ENCODE measurements at places on chromosomes 4 and X.

GRCh38 chrX:136306182-136306581, 5.4 kb downstream of the ADGRG4 start:
- DNase-seq = no peak

- no peak for DNase-seq
Measured at GRCh38 chr4:11495818-11496217, 67.1 kb upstream of the HS3ST1 start.

DNA sequence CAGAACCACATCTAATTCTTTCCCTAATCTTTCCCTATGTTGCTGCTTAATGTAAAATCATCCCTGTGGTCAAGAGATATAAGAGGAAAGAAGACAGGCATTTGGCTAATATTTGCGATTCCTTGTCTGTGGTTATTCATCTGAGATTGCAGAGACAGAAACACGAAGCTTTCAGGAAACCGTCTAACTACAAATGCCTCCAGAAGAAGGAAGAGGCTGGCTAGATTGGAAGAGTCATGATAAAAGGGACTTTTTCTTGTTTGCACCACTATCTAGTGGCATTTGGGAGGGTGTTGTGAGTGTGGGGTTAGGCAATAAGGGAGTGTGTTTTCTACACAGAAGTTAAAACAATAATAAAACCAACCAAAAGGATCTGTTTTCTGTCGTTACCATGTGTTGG, 43.9 kb downstream of the TMEM154 start:
- DNase-seq = no peak

- no peak for DNase-seq
Measured at GRCh38 chrX:145817331-145818185, at the start of gene SLITRK2. TSS of gene SLITRK2 (plus strand) at chrX:145817829. CDS start at chrX:145822426, 4,597 bp downstream.

DNA sequence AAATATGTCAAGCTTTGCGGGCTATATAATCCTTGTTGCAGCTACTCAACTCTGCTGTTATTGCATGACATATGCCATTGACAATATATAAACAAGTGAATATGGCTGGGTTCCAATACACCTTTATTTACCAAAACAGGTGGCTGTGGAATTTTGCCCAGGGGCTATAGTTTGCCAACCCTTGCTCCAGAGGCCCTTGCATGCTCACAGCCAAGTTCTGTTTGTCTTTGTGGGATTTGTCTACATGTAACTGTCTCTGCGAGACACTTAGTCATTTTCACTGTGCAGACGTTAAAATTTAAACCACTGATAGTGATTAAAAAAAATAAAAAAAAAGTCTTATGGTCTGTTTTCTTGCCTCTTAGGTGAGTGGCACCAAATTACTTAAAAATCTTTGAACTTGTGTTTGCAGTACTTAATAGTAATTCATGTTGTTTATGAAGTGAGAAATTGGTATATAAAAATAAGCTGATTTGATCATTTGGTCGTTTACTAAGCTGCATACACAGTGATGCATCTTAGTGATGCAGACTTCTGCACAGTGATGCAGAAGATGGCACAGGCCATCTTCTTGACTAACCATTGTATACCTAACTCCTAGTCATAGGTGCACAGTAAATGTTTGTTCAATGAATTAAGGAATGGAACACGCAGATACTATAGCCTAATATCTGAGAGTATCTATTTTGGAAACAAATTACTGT, 170.9 kb downstream of the FRMPD4 start:
- DNase-seq = no peak

DNA sequence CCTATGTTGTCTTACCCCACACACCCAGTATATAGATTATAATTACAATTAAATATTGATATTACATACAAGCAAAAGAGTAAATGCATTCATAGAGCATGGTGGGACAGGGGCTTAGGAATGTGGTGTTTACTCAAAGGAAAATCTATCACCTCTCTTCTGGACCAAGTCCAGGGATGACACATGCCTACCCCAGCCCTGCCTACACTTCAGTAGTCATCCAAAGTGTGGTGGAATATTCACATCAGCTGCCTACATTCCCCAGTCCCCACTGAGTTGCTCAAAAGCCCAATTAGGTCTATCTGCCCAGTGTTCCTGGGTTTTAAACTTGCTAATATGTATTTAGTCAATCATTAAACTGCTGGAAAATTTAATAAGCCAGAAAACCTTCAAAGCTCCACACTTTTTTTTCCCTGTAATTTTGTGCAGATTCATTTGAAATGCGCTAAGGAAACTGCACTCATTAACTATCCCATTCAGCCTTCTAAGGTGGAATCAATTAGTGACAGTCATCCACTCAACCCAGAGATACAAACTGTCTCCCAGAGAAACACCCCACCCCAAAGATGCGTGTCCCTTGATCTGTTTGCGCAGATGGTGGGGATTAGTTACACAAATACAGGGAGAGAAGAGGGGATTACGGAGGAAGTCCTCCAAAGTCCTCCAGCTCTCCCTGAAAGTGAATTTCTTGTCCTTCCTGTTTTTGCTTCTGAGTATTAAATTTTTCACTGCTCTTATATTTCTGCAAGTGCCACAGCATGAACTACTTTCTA, 91.7 kb upstream of the KDR start:
- DNase-seq = peak; percentile 64

GRCh38 chr4:113969709-113970334, 9.6 kb downstream of the ARSJ start:
- DNase-seq = no peak

- DNase-seq = peak; percentile 14
Measured at GRCh38 chrX:31266203-31267076, 194.6 kb upstream of the FTHL17 start.

DNA sequence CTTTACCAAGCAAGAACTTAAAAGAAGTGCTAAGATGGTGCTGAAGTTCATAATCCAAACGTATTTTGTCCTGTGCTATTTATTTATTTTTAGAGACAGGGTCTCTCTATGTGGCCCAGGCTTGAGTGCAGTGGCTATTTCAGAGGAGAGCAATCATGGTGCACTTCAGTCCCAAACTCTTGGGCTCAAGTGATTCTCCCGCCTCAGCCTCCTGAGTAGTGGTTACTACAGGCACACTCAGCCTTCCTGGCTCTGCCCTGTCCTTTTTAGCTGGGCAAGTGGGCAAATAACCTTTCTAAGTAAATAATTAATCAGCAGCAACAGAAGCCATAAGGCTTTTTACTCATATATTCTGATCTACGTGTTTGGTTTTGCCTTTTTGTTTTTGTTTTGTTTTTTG, 2.6 kb downstream of the NSD2 start:
- DNase-seq = no peak

- DNase-seq = no peak
Measured at GRCh38 chrX:53511322-53511721, 77.2 kb upstream of the HSD17B10 start.

DNA sequence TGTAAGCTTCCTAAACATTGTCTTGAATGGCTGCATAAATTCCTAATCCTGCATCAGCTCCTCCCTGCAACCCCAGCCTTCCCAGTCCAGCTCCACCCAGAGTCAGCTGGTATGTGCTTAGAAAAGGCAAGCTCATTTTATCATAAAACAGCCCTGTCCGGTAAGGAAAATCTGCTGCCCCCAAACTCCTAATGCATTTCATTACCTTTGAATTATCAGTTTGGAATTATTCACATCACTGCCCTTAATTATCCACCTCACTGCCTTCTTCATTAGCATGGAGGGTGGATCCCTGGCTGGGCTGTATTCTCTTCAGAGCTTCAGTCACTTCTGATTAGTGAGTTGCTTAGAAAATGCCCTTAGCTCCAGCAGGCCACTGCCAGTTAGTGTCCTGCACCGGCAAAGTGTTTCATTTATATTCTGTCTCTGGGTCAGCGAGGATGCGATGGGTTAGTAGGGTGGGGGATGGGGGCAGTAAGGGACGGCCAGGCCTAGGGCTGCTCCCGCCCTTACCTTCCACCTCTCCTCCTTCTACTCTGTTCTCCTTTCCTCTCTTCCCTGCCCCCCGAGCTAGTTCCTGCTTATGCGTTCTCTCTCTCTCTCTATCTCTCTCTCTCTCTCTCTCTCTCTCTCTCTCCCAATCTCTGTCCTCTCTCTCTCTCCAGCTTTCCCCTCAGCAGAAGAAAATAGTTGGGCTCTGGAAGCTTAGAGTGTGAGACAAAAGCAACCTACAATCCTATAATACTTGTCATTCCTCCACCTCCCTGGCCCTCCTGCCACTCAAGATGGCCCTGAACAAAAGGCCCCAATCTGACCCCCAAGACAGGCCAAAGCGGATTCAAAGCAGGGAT, 174.8 kb upstream of the KLF3 start:
- DNase-seq = no peak

DNA sequence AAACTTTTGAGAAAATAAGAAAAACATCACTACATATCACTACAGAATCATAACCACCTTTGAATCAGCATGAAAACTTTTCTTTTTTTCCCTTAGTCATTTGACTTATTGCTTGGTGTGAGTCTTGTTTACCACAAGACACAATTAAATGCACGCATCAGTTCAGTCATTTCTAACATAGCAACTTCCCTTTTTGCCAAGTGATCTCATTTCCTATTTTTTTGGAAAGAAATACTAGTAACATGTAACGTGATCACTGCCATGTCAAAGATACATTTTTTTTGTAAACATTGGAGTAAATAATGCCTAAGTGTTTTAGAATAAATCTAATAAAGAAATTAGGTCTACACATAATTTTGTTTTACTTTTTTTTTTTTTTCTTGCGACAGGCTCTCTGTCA, 5.1 kb upstream of the CXCL8 start:
- no peak for DNase-seq

DNA sequence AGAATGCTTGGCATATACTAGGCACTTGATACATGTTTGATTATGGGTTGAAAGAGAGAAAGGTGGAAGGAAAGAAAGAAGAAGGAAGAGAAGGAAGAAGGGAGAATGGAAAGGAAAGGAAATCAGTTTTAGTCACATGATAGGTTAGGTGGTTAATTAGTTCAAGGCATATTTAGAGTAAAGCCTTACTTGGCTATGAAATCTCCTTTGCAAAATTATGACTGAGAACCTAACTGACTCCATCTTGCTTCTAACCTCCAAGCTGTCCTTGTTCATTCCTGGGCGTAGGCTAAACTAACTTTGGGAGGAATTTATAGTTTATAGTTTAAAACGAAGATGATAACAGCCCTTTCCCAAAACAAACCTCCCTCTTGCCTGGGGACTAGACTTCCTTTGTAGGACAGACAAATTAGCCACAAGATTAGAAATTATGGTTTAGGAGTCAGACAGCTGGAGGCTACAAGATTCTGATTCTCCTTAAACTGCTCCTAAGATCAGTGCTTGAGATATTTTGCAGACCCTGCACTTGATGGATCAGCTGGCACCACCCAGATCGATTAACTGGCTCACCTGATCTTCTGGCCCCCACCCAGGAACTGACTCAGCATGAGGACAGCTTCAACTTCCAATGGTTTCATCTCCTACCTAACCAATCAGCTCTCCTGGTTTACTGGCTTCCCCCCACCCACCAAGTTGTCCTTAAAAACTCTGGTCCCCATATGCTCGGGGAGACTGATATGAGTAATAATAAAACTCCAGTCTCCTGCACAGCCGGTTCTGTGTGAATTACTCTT, 55.0 kb downstream of the TXK start:
- no peak for DNase-seq

GRCh38 chrX:136193771-136194170, 46.4 kb downstream of the FHL1 start:
- DNase-seq = no peak

- no peak for DNase-seq
Measured at GRCh38 chr4:88606832-88607231, 14.6 kb downstream of the HERC3 start.

GRCh38 chr4:81538716-81539427, 67.2 kb upstream of the RASGEF1B start:
- no peak for DNase-seq

DNA sequence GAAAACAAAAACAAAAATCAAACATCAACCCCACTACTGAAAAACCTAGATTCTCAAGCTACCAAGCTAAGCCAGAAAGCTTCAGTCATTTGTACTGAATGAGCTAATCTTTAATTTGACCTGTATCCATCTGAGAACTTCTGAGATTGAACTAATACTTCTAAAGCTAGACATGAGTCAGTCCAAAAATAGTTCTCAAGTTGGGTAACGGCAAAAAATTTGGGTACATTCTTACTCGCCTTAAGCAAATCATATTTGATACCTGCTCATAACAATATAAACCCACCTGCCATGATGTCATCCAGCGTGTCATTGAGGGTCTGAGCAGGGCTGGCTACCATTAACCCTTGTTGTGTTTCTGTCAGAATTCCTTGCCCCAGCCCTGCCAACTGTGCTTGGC, 69.7 kb upstream of the COX18 start:
- no peak for DNase-seq

DNA sequence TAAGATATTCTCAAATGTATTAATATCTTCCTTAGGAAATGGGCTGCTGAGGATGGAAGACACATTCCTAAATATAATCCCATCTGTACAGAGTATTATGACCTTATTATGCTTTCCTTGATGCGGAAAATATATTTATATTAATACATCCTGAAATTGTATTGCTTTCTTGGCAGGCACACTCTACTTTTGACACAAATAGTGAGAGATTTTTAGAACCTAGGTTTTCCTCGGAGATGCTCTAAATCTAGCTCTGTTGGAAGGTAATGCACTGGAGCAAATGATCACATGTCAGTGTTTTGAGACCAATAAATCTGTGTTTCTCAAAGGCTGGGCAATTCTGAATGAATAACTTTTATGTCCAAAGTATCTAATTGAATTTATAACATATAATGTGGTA, 94.3 kb upstream of the MAGEC2 start:
- DNase-seq = no peak

DNA sequence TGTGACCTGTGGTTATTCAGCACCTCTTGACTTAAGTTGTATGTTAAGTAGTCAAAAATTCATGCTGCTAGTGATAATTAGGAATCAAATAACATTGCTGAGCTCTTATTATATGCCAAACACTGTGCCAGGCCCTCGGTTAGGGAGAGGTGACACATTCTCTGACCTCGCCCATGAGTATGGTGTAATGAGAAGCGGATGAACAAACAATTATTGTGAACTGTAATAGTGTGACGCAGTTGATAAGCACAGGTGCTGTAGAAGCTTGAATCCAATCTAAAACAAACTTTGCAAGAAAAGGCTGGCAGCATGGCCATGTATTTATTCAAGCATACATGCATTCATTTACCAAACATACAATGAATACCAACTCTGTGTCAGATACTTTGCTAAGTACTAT, 303.5 kb upstream of the HS3ST1 start:
- peak; percentile 7 for DNase-seq

DNA sequence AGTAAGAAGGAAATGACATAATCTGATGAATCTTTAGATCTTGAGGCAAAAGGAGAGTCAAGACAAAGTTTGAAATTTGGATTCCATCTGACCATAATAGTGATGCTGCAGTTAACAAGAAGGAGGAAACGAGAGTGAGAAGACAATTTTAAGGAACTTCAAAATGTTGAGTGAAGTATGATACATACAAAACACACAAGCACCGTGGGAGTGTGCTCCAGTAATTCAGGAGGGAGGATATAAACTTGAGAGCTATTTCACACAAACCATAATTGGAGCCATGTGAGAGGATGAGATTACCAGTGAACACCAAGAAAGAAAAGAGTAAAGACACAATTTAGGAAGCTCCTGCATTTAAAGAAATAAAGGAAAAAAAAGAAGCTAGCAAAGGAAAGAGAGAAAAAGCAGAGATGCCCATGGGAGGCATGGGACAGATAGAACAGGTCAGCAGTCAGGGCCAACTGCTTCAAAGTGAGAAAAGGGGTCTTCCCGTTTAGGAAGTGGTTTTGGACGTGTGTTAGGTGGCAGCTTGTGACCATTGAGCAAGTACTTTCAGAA, 150.7 kb upstream of the SLC7A11 start:
- DNase-seq = no peak

GRCh38 chr4:70815370-70815769, 24.3 kb downstream of the GRSF1 start:
- DNase-seq = no peak

- DNase-seq = no peak
Measured at GRCh38 chr4:145868637-145869409, 69.8 kb downstream of the ZNF827 start.
